ENCODE measurements at places on chromosomes 1 and 21. TPM values are rescaled to one million over a fixed set of nuclear protein-coding genes. Genes with fewer than 3 reads are reported as not detected.

FNBP1L gene
- 18.3 TPM for total RNA-seq

WNT3A gene
- total RNA-seq = not detected

NOS1AP gene
- 2.7 TPM for total RNA-seq

OR2T6 gene
- not detected for total RNA-seq

SMIM11 gene
- total RNA-seq = 15.5 TPM

ADGRB2 gene
- total RNA-seq = 2.3 TPM

CCDC27 gene
- total RNA-seq = not detected

BNIPL gene
- total RNA-seq = 0.22 TPM

KCNN3 gene
- total RNA-seq = 0.30 TPM

KCNJ15 gene
- 0.42 TPM for total RNA-seq

ADCY10 gene
- total RNA-seq = not detected
